ENCODE measurements at places on chromosomes 4 and X. TPM values are rescaled to one million over a fixed set of nuclear protein-coding genes. Genes with fewer than 3 reads are reported as not detected.

DNA sequence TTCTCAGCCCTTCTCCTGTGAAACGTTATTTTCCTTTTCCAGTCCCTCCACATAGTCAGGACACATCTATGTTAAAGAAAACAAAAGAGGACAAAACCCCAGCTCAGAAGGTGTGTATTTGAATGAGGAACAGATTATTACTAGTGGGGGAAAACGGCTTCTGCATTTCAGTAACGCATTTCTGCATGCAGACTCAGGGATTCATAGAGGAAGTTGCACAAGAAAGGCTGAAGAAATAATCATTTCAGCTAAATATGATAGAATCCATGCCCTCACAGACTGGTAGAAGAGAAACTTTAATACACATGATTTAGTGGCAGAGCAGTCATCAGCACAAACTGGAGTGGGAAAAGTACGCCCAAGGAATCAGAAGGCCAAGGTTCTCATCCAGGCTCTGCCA, 270.8 kb upstream of the FGF13 start:
- no peak for DNase-seq

DNA sequence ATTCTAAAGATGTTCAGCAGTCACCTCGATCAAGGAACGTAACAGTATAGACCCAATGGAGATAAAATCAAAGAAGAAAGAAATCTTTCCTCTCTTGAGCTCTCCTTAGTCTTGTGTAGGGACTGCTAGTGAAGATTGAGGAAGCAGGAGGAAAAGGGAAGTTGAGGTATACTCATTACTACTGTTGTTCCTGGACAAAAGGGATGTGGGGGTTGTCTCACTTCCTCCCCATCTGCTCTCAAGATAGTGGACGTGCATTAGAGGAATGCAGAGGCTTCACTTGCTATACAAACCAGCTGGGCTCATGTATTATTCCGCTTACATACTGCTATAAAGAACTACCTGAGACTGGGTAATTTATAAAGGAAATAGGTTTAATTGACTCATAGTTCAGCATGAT, 208.9 kb upstream of the ARHGEF9 start:
- no peak for DNase-seq

DNA sequence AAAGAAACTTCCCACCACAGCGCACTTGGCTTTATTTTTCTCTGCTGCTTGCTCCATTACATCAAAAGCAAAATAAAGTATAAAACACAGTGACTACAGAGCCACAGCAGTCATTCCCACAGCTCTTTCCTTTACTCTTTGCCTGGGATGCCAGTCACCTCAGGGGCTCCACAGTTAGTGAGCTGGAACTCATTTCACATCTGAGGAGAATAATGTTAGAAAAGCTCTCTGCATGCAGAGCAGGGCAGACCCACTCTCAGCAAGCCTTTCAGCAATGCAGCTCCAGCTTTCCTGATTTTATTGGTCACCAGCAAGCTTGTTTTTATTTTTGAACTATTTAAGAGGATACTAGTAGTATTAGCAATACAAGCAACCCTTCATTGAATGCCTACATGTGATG, 13.8 kb downstream of the GRXCR1 start:
- DNase-seq = no peak

DNA sequence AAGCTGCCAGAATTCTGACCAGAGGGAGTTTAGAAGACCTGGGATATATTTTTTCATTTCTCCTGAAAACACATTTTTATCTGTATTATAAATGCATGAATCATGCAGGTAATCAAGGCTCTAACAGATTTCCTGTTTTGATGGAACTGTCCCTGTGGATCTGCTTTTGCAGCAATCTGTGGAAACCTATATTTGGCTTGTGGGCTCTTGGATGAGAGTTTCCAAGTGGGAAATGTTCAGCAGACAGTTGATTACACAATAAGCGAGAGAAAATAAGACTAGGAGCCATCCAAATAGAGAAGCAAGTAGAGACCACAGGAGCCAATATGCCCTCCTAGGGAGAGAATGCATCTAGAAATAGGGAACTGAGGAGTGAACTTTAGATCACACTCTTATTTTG, 105.0 kb downstream of the NDST3 start:
- DNase-seq = no peak

- no peak for DNase-seq
Observed at GRCh38 chr4:4871573-4872313, 12.3 kb downstream of the MSX1 start.

DNA sequence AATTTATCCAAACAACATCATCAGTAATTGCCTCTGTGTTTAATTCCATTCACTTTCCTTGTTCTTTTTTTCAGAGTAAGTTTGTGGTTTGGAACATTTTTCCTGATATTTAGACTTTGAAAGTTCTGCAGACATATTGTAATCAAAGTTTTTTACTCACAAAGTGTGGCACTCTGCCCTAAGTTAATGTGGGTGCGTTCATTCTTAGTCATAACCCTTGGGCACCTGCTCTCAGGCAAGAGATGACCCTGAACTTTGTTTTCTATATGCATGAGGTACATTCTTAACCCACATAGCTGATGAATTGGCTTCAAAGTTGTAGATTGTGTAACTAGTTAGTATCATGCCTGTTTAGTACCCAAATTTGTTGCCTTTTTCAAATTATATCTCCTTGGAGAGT, 424.3 kb downstream of the GRXCR1 start:
- no peak for DNase-seq

DNA sequence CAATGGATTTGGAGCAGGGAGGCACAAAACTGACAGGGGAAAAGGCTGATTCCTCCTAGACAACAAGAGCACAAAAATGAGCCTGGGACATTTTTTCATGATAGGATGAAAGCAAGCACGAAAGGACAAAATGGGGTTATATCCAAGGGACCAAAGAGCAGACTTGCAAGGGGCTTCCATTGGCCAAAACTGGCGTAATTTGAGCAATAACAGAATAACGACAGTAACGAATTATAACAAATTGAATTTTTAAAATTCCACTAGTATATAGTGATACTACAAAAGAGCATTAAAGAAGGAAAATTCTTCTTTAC, 10.3 kb downstream of the SPP1 start:
- DNase-seq = no peak

GRCh38 chrX:123884809-123885408, 25.1 kb downstream of the XIAP start:
- DNase-seq = peak; percentile 62

Gene HPSE
- total RNA-seq = 1.3 TPM

GRCh38 chr4:173403051-173403450, 4.1 kb upstream of the SCRG1 start:
- DNase-seq = no peak

DNA sequence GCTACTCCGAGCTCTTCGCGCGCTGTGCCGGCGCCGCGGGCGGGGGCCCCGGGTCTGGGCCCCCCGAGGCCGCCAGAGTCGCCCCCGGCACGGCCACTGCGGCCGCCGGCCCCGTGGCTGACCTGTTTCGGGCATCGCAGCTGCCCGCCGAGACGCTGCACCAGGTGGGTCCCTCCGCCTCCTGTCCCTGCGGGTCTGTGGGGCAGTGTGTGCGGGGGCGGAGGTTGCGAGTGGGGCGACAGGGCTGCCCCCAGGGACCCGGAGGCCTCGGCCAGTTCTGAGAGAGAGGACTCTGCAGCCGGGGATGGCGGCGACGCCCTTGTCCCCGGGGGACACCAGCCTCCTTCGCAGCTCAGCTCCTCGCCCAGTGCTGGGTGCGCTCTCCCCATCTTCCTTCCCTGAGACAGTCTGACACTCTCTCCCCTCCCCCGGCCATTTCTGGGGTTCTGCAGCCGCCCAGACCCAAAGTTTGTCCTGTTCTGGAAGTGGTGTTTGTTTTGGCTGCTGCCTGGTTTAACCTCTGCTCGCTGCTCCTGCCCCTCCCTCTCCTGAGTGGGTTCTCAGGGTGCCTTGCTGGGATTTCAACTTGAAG, 609 bp downstream of the REPS2 start:
- DNase-seq = peak; percentile 21

DNA sequence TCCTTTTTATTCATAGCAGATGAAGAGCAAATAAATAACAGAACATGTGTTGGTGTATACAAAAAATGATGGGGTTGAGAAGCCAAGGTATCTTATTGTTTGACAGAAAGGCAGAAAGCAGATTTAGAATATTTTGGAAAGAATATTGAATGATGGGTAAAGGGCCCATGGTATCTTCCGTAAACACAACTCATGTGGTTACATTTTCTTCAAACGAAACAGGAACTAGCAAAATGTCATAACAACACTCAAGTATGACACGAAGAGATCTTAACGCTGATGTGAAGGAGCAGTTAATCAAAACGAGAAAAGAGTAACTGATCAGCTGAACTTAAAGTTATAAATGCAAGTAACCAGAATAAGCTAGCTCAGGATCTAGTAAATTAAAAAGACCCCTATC, 195.7 kb upstream of the GK2 start:
- no peak for DNase-seq

- no peak for DNase-seq
Observed at GRCh38 chrX:16160729-16161128, 6.6 kb upstream of the MAGEB17 start.

Measured in G401 (cell line).